ENCODE measurements at places on chromosomes 5 and 9.

DNA sequence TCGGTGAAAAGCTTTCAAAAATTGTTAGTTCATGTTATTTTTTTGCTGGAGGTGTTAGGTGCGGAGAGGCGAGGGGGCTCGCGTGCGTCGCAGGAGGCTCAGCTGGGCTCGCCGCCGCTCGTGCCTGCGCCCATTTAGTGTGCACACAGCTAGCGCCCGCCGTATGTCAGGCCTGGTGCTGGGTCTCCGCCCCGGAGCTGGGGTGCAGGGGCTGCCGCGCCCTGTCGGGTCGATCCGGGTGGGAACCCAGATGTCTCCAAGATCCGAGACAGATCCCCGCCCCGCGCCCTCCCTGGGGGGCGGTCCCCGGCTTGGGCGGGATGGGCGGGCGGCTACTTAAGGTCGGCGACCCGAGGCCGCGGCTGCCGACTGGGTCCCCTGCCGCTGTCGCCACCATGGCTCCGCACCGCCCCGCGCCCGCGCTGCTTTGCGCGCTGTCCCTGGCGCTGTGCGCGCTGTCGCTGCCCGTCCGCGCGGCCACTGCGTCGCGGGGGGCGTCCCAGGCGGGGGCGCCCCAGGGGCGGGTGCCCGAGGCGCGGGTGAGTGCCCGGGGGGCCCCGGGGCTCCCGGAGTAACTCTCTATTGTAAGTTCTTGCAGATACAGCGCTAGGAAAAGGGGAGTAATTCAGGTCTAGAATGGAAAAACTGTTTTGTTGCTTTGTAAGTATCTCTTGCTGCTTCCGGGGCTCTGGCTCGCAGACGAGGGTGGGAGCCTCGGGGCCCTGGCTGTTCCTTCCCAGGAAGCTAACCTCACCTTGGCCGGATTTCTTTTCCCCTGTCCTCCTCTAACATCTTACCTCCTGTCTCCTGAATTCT, 31.7 kb downstream of the GSN start:
- DNase-seq = peak; percentile 2

- DNase-seq = no peak
These were observed 6.5 kb downstream of the MCIDAS start for GRCh38 chr5:55220433-55221185.

DNA sequence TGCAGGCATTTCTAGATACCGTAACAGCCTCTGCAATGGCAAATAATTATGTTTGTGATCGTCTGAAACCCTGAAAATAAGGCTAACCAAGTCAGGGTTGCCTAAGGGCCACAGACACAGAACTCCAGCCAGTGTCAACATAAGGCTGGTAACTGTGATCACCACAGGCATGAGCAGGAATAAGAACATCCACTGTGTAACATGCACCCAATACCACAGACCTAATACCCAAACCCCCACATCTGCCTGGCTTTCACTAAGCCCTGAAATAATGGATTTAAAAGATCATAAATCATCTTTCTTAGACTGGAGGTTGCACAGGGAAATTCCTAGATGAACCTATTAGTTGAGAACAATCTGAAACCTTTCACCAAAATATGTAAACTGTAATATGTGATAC, 394.5 kb downstream of the NFIB start:
- DNase-seq = no peak

DNA sequence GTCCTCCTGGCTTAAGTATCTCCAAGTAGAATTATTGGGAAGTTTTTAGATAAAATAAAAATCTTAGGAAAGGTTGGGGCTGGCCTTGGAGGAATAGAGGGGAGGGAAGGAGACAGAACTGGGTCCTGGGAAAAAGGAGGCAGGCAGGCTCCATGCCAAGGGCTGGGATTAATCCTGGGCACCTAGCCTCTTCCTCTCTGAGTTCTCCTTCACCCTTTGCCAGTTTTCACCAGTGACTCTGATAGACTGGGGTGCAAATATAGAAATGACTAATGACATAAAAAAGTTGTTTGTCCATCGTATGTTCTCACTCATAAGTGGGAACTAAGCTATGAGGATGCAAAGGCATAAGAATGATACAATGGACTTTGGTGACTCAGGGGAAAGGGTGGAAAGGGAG, 81.9 kb downstream of the RMI1 start:
- DNase-seq = no peak

DNA sequence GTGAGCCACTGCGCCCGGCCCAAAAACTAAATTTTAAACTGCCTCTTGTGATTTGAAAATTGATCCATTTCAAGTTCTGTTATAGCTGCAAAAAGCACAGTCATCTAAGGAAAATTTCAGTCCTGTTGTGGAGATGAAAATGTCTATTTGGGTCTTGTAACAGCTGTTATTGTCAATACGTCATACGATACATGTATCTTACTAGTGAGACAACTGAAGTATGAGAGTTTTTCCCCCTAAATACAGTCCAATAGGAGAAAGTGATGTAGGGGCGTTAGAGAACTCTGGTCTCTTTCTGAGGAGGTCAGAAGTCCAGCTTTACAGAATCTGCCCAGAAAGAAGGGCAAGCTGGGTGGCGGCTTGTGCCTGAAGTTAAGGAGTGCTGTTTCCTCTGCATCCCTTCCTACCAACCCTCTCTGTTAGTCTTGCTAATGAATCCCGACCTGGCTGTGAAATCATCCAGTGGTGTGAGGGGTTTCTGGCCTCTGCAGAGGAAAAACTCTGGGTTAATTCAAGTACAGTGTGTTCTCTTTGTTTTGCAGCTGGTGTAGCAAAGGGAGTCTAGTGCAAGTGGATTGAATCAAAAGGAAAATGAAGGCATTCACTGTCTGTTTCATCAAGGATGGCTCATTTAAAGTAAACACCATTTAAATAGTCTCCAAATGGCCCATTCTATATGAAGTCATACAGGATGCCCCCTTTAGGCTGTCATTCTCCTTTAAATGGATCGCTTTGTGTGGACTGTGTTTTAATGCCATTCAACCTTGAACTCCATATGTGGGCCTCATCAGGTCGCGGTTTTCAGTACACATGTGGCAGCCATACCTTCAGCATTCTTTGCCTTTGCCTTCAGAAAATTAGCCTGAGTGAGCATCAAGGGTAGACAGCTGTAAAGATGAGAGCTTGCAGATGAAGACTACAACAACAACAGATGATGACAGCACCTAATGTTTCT, 59.0 kb downstream of the AOPEP start:
- peak; percentile 21 for DNase-seq

DNA sequence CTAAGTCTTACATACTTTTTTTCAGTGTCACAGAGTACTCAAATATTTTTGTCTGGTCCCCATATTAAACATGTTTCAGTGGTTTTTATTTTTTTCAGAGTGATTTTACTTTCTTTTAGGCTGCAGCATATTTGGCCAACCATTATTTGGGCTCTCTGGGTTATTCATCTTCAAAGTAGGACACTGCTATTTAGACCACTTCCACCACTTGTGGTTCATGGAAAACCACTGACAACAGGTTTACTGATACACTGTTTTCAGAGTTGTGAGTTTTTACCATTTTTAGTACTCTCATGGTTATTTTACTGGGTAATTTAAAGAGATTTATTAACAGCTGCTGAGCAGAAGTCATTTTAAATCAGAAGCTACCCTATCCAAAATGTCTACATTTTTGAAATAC, 437.6 kb downstream of the KIAA0825 start:
- DNase-seq = no peak

GRCh38 chr5:76850543-76851145, 830 bp downstream of the S100Z start:
- DNase-seq = no peak
